ENCODE measurements at places on chromosomes 1 and 21.

DNA sequence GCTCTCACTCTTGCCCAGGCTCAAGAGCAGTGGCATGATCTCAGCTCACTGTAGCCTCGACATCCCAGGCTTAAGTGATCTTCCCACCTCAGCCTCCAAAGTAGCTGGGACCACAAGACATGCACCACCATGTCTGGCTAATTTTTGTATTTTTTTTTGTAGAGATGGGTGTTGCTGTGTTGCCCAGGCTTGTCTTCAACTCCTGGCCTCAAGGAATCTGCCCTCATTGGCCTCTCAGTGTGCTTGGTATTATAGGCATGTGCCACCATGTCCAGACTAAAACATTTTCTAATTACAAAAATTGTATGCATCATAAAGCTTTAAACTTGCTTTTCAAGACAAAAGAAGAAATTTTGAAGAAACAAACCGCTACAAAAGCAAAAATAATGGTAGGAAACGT lies 20.1 kb downstream of the CBR1 start:
- no peak for DNase-seq

DNA sequence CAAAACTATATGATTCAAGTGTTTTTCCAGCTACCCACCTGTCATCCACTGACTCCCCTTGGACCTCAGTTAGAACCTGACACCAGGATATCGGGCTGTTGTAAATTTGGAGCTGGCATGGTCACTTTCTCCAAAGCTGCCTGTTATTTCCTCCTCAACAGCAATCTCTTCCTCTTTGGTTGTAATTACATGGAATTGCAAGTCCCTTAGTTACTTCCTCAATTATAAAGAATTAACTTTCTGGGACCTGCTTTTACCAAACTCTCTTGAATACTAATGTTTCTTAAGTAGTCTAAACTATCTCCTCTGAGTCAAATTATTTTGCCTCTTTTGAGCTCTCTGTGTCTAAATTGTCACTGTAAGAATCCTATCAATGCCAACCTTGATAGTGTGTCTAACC lies 150.3 kb upstream of the SGIP1 start:
- DNase-seq: no peak

- no peak for DNase-seq
Measured at GRCh38 chr1:227901239-227901905, 46.4 kb downstream of the WNT9A start.

- DNase-seq: no peak
Measured at GRCh38 chr1:202159534-202160371, 649 bp downstream of the PTPN7 start.

GRCh38 chr1:150876119-150876454 lies 312 bp downstream of the ARNT start:
- DNase-seq: peak; percentile 71

DNA sequence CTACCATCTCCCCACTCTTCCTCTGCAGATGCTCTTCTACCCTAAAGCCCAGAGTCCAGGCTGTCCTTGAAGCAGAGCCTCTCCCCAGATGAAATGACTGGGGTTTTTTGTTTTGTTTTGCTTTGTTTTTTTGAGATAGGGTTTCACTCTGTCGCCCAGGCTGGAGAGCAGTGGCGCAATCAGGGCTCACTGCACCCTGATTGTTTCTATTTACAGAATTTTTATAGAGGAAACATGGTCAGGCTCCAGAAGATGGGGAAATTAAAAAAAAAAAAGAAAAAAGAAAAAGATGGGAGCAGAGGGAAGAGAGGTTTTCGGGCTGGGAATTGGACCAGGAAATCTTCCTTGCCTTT lies 43.7 kb upstream of the ZNF281 start:
- DNase-seq: no peak

GRCh38 chr1:24707687-24708086 lies 37.6 kb upstream of the CLIC4 start:
- no peak for DNase-seq

DNA sequence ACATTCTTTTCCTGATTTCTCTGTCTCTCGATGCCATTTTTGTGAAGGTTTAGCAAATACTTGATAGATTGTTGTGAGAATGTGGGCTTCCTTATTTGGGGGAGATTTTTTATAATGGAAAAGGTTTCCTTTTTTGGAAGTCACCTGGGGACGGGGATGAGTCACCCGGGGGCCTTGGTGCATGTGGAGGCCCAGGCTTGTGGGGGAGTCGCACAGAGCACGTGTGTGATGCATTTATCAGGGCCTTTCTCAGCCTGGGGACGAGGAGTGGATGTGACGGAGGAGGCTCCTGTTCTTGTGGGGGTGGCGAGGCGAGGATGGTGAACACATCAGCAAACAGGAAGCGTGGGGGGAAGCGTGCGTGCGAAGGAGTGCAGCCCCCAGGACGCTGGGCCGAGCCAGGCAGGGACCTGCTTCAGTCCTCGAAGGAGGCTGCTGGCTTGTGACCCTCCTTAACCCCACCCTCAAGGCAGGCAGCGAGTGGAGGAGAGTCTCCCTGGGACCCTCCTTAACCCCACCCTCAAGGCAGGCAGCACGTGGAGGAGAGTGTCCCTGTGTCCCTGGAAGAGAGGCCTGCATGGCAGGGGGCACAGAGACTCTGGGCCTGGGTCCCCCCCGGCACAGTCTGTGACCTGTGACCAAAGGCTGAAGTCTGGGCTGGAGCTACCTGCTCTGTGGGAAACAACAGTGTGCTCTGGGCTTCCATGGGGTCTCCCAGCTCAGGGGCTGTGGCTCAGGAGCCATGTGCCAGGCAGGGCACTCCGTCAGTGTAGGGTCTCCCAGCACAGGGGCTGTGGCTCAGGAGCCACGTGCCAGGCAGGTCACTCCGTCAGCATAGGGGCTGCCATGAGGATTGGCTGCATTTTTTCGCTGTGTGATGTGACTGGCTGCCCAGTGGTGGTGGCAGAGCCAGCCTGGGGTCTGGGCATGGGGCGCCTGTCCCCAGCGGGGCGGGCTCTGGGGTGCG lies 57.2 kb downstream of the AGPAT3 start:
- no peak for DNase-seq

DNA sequence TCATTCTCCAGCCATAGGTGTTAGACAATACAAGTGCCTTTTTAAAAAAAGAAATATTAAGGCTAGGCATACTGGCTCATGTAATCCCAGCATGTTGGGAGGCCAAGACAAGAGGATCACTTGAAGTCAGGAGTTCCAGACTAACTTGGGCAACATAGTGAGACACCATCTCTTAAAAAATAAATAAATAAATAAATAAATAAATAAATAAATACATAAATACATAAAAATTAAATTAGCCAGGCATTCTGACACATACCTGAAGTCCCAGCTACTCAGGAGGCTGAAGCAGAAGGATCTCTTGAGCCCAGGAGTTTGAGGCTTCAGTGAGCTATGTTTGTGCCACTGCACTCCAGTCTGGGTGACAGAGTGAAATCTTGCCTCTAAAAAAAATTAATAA lies 85.8 kb upstream of the ATP1B1 start:
- no peak for DNase-seq

GRCh38 chr1:64624218-64624713 lies 120.6 kb upstream of the RAVER2 start:
- no peak for DNase-seq

DNA sequence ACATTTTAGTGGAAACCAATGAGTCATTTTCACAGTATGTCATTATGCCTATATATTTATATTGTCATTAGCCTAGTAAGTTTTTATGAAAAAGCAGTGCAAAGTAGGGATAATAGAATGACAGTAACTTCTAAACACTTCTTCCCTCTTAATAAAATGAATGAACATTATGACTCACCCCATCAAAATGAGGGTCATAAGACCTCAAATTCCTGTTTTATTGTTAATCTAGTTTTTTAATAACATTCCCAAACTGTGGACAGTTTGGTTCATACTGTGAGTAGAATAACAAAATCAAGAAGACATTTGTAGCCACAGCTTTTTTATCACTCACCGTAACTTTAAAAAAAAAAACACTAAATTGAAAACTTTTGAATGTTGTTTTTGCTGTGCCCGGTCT lies 160.5 kb downstream of the LRRC40 start:
- no peak for DNase-seq

DNA sequence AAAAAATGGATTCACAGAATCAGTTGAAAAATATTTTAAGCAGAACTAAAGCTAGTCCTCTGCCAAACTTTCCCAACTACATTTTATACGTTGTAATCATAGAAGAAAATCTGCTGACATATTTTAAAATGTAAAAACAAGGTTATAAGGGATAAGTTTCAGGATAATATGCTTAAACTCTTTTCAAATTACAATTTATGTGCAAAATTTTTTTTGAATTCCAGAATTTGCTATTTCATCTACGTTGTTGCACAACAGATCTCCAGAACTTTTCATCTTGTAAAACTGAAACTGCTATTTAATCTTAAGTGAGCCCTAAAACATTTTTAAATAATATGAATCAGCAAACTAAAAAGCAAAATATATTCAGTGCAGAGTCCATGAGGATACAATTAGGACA lies 5.9 kb downstream of the EDEM3 start:
- DNase-seq: no peak

DNA sequence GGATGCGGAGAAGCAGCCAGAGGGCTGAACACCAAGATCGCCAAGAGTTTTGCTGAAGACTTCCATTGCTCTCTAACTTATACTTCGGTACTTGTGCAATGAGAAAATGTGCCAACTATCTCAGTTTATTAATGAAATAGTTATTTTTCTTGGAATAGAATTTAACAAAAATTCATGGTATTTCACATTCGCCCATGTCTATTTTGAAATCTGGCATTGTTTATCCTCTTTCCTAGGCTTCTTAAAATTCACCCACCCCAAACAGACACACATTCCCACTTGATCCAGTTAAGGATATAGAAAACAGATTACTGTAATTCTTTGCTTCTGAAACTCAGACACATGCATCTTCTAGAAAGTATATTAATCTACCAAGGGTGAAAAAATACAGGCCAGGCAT lies 56.3 kb upstream of the ADAMTS5 start:
- no peak for DNase-seq

- DNase-seq: no peak
Measured at GRCh38 chr21:42222821-42223390, 4.0 kb downstream of the ABCG1 start.

DNA sequence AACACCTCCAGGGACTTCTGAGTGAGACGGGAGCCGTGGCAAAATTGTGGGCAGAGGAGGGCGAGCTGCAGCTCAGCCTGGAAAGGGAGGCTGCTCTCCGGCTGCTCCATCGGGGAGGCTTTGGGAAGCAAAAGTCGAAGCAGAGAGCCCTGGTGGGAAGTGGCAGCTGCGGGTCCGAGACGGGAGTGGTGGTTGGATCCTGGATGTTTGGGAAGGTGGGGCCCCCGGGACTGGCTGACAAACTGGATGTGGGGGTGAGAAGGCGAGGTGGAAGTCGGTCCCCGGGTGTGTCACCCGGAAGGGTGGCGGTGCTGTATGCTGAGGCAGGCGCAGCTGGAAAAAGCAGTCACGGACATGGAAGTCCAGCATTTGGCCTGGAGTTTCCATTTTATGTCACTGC lies 52.1 kb downstream of the KCNAB2 start:
- DNase-seq: no peak

DNA sequence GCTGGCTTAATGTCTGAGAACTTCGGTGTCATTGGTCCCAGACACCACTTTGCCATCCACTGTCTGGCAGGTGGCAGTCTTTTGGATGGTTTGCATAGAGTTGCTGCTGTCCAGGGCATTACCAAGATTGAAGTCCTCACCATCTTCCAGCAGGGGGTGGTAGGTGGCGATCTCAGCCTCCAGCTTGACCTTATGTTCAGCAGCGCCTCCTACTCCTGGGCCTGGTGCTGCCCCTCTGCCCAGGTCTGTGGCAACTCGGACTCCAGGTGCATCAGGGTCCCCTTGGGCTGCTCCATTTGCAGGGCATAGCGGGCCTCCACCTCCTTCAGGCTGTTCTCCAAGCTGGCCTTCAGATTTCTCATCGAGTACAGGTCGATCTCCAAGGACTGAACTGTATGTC lies 573.3 kb upstream of the NCAM2 start:
- peak; percentile 14 for DNase-seq

DNA sequence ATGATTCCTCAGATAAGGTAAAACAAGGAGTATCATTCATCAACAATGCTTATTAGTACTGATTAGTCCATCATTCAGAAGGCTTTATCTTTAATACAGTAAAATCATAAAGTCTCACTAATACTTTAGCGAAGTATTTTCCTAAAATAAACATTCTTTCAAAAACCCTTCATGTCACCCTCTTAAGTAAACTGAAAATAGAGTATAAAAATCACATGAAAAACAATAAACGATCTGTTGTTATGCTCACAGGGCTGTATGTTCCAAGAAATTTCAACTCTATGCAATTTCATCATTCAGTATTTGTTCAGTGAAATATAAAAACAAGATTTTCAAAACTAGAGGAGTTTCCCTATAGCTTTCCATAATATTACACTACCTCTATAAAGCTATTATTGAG lies 102.0 kb downstream of the DENND1B start:
- DNase-seq: no peak

DNA sequence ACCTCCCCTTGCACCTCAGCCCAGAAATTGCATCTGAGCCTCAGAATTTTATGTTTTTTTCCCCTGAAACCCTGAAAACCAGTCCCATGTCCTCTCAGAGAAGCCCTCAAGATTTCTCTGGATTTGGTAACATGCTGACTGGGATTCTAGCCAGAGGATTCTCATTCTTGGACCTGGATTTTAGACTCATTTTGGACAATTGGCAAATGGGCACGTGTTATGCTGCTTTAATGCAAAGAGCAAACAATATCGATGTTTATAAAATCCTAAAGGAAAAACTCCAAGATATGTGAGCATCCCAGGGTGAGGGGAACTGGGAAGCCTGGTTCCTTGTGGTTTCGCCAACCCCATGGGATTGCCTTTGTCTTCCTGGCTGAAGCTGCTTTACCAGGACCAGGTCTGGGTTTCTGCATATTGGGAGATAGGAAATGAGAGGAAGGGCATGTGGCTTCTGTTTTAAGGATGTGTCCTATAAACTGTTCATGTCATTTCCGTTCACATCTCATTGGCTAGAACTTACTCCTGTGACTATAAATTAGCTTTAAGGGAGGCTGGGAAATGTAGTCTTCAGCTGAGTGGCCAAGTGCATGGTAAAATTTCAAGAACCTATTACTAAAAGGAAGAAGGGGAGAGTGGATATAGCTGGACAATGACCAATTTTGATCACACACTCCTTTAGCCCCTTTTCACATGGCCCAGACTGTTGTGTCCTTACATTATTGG lies 27.2 kb upstream of the BCL10 start:
- peak; percentile 27 for DNase-seq

DNA sequence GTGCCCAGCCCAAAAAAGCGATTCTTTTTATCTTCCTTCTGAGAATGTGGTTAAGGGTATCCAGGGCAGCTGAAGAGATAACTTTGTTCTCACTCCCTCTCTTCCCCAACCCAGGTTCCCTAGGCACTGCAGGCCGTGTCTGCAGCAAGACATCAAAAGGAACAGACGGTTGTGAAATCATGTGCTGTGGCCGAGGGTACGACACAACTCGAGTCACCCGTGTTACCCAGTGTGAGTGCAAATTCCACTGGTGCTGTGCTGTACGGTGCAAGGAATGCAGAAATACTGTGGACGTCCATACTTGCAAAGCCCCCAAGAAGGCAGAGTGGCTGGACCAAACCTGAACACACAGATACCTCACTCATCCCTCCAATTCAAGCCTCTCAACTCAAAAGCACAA lies 11.4 kb downstream of the WNT2B start:
- no peak for DNase-seq

- DNase-seq: no peak
Measured at GRCh38 chr1:118992237-118992825, 4.2 kb upstream of the TBX15 start.

- DNase-seq: no peak
Measured at GRCh38 chr1:205497351-205497750, 7.1 kb upstream of the CDK18 start.

GRCh38 chr1:178282949-178283367 lies 189.1 kb downstream of the RASAL2 start:
- DNase-seq: peak; percentile 81

Measured in SK-MEL-5 (cell line).